ENCODE measurements at places on chromosomes 7 and 10.

GRCh38 chr7:33248671-33249070, 119.3 kb downstream of the BBS9 start:
- no peak for DNase-seq

- no peak for DNase-seq
These were observed 3.9 kb downstream of the C10orf62 start for GRCh38 chr10:97593421-97593820.

- DNase-seq, result no peak
These were observed 311.8 kb upstream of the IMMP2L start for GRCh38 chr7:111873963-111874690.

DNA sequence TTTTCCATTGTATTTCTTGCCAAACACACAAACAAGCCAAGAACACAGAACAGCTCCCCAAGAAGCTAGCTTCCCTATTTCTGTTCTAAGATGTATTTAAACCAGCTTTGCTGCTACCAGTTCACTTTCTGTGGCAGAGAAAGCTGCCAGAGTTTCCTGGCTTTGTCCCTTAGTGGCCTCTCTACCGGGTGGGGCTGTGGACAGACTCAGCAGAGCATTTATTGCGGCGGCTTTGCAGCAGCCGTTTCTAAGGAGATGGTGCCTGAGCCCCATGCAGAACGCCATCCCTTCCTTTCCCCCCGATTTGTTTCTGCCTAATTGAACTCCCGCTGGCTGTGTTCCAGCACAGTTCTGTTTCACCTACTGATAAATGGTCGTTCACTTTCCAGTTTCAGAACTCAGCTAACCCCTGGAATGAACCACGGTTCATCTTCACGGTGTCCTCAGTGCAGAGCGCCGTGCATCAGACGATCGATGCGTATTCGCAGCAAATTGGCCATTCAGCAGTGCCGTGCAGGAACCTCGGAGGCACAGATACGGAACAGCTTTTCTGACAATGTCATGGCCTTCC, 33.8 kb upstream of the SFMBT2 start:
- DNase-seq, result no peak

- DNase-seq, result no peak
These were observed 260.9 kb downstream of the ADARB2 start for GRCh38 chr10:1476455-1476803.

DNA sequence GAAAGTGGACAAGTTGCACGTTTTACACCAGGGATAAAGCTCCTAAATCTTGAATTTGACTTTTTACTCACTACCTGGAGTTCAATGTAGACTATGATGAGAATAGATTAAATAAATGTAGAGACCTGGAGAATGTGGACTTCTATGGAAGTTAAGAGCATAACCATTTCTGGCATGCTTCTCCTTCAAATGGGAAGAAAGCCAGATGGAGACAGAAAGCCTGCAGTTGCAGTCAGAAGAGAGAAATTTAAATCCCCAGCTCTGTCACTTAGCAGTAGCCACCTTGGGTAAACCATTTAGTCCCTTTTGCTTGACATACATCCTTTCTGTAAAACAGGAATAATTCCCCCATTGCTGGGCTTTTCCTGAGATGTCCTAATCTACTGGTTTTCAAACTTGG, 355.3 kb upstream of the AUTS2 start:
- DNase-seq, result no peak

- DNase-seq, result no peak
These were observed 75.5 kb upstream of the RPA3 start for GRCh38 chr7:7793921-7794320.

GRCh38 chr10:117364110-117364960, 10.9 kb downstream of the PDZD8 start:
- DNase-seq, result no peak

DNA sequence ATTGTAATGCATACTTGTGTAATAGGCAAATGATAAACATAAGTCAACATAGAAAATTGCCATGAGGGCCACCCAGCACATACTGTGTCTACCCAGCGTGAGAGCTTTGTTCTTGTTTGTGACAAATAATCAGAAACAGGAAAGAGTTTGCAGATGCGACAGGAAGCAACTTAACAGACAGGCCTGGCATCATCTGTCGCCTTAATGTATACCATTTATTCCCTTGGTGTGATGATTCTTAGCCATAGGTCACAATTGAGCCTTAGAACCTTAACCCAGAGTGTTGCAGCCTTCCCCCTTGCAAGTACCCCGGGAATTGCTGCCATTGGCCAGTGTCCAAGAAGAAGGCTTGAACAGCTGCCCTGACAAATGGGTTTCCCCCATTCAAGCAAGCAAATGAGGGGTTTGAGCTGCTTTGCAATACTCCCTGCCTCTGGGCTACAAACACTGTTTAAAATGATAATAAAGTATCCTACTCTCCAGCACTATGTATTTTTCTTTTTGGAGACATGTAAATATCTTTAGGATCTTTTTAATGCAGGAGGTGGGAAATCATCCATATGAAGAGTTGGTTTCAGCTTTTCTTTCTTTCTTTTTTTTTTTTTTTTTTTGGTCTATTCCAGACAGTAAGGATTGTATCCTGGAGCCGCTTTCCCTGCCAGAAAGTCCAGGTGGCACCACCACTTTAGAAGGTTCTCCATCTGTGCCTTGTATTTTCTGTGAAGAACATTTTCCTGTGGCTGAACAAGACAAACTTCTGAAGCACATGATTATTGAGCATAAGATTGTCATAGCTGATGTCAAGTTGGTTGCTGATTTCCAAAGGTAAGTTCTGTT, 80.0 kb downstream of the ZNF277 start:
- DNase-seq, result no peak

Data from CD4-positive, alpha-beta T cell treated with Interleukin-12 subunit alpha and Interleukin-12 subunit beta, for 1 hour (primary cell).